ENCODE measurements at places on chromosomes 3 and 15.

- DNase-seq = no peak
Observed at GRCh38 chr3:140530603-140531002, 147.3 kb upstream of the TRIM42 start.

DNA sequence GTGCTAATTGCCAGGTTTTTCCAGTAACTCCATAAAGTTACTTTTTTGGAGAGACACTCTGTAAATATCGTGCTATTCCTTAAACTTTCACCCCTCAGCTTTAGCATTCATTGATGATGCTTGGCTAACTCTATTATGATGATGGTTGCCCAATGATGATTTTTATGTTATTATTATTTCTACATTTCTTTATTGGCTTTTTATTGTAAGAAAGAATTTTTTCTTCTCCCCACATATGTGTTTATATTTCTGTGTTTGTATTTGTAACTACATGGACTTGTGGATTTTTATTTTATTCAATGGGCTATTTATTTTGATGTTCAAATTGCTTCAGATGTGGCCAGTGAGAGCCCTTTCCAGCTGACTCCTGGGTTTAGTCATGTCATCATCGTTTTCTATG, 162.5 kb upstream of the BHLHE40 start:
- DNase-seq = no peak

DNA sequence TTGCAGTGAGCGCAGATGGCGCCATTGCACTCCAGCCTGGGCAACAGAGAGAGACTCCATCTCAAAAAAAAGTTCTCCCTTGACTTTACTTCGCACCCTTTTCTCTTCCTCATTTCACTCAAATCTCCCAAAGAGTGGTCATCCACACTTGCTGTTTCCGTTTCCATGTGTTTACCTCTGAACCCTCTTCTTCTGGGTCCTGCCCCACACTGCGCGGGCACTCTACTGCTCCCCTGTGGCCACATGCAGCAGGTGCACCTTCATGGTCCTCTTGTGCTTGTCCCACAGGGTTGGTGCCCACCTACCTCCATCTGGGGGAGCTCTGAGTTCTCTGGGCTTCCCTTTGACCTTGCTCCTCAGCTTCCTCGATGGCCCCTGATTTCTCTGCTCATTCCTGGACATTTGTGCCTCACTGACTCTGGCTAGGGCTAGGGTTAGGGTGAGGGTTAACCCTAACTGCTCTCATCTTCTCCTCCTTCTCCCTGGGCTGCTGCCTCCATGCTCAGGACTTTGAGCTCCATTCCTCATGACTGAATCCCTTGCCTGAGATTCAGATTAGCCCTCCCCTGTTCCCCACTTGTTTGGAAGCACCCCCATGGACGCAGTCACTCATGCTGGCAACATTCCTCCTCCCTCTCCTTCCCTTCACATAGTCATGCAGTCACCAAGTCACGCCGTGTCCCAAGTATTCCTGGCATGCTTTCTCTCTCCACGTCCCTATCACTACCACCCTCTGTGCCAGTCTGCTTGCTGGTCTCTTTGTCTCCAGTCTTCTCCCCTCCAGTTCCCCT, 26.6 kb upstream of the KY start:
- no peak for DNase-seq

DNA sequence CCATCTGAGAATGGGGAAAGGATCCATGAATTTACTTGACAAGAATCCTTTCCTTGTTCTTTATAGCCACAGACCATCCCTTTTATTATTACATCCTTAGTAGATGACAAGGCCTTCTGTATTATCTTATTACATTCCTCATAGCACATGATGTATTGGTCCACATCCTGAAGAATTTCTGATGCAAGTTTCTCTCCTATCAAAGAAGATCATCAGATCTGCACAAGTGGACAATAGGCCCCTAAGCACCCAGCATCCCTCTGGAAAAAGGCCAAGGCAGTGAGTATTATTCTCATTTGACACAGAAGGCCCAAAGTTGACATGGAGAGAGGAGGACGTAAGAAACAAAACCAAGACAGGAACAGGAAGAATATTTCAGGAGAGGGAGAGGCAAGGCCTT, 31.4 kb downstream of the MYL3 start:
- DNase-seq = no peak

- no peak for DNase-seq
Observed at GRCh38 chr3:54773271-54773670, 154.6 kb downstream of the LRTM1 start.

- DNase-seq = no peak
Observed at GRCh38 chr3:127955728-127956127, 40.7 kb downstream of the KBTBD12 start.

DNA sequence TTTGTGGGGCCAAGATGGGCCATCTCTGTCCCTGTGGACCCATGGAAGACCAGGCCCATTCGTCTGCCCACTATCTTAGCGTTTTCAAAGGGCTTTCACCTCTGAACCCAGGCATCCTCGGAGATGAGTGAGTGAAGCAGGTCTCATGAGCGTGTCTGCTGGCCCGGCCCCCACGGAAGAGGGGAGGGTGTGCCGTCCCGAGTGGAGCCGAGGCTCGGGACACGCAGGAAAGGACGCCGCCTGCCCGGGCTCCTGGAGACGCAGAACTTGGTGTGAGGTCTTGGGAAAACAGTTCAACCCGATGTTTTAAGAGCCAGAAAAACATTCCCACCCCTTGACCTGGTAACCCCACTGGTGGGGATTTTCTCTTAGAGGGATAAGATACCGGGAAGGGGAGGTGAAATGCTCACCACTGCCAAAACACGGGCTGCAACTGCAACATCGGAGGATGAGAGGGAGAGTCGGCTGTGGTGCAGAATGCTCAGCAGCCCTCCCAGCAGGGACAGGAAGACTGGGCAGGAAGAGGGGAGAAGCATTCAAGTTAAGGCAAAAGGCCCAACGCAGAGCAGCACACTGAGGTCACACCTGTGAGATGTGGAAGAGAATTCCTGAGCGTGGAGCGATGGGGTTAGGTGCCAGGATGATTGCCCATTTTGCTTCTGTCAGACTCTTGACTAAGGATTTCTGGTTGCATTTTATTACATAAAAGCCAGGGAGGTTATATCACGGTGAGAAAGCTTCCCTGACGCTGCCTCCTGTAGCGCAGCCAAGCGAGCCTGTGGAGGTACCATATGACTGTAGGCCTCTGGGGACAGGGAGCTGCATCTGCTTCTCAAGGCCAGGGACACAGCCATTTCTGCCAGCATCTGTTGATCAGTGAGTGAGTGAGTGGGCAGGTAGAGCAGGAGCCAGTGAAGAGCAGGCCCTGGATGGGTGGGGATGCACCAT, 14.1 kb upstream of the STAB1 start:
- DNase-seq = no peak

DNA sequence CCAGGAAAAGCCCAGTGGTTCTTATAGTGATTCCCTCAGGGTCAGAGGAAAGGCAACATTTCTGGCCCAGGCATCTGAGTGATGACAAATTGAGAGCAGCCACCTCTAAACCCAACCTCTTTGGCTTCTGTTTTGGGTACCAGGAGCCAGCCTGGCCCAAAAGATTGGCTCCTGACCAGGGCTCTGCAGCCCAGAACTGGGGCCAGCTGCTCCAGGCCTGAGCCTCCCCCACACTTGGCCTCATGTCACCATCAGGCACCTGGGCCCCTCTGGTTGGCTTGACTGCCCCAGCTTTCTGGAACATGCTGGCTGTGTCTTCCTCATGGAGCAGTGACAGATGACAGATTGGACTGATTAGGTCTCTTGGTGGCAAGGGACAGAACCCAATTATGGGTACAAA, 26.0 kb upstream of the HCN4 start:
- no peak for DNase-seq

- DNase-seq = no peak
Observed at GRCh38 chr3:127461286-127461910, 129.1 kb downstream of the TPRA1 start.

GRCh38 chr3:9387322-9387655, 10.1 kb upstream of the SETD5 start:
- no peak for DNase-seq

- DNase-seq = no peak
Observed at GRCh38 chr15:43376017-43376705, 5.3 kb downstream of the TUBGCP4 start.

Data from CD8-positive, alpha-beta memory T cell (primary cell).